ENCODE measurements at places on chromosomes 1 and 21. TPM values are rescaled to one million over a fixed set of nuclear protein-coding genes. Genes with fewer than 3 reads are reported as not detected.

Gene ATP5PB
- total RNA-seq = 281 TPM

DNA sequence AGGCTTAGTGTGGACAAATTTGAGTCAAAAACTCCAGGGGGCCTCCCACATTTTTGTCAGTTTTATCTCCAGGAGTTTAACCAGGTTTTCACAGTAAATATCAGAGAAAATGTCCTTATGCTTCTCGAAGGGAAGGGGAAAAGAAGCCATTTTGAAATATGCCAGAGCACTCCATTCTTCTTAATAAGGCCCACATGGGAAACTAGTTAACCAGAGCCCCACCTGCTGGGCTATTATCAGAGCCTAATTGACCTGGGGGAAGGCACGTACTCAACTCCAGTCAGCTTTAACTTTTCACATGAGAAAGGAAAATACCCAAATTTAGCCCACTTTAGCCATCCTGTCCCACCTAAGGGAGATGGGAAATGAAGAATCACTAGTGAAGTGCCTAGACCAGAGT lies 296.3 kb downstream of the PTBP2 start:
- no peak overlapping the region for H3K4me3 ChIP-seq
- no peak overlapping the region for H3K27ac ChIP-seq
- no peak for DNase-seq
- peaks cover 20% of the 10 kb centered on the region for H3K4me1 ChIP-seq
- H3K27me3 ChIP-seq = no peaks in the 10 kb centered on the region

GRCh38 chr1:42779725-42780124 lies 5.1 kb upstream of the TMEM269 start:
- H3K27ac ChIP-seq = no peak overlapping the region
- no peaks in the 10 kb centered on the region for H3K4me1 ChIP-seq
- H3K36me3 ChIP-seq = peaks cover 16% of the 10 kb centered on the region
- no peak for DNase-seq
- H3K4me3 ChIP-seq = no peak overlapping the region

DNA sequence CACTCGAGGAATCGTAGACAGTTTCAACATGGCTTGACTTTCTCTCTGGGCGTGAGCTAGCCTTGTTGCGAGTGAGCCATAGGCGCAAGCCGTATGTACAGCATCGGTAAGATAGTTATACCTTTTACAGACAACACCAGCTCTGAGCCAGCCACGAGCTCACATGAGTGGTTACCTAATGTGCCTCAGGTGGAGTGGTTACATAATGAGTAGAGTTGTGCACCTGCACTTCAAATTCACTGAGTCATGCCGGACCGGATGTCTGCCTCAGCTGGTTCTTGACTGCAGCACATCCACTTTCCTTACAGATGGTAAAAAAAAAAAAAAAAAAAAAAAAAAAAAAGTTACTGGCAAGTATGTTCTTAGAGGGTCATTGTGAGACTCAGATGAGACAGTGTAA lies 360.4 kb upstream of the NR5A2 start:
- H3K27ac ChIP-seq = no peak overlapping the region
- no peaks in the 10 kb centered on the region for H3K36me3 ChIP-seq
- DNase-seq = no peak
- H3K4me1 ChIP-seq = no peaks in the 10 kb centered on the region

DNA sequence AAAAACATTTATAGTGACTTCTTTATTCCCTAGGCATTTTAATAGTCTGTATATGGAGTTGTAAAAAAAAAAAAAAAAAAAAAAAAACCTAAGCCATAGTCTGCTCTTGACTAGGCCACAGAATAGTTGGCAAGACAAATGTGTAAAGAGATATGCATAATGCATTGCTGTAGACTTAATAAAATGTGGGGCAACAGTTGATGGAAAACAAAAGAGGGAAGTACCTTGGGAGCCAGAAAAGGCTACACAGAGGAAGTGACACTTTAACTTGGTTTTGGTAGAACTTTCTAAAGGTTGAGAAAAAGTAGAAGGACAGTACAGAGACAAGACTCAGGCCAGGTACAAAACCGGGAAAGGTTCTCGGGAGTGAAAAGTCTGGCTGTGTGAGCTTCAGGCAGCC lies 802.9 kb upstream of the ADAMTS5 start:
- no peaks in the 10 kb centered on the region for H3K36me3 ChIP-seq
- no peaks in the 10 kb centered on the region for H3K4me1 ChIP-seq
- no peak overlapping the region for H3K4me3 ChIP-seq

GRCh38 chr1:98102345-98103030 lies 181.7 kb upstream of the DPYD start:
- peak overlapping the region; percentile 81 for H3K27ac ChIP-seq
- peak; percentile 78 for DNase-seq
- H3K27me3 ChIP-seq = no peaks in the 10 kb centered on the region
- peaks cover 68% of the 10 kb centered on the region for H3K4me1 ChIP-seq

Gene LMOD1
- total RNA-seq = 19.0 TPM

- H3K4me3 ChIP-seq = no peak overlapping the region
- no peak overlapping the region for H3K27ac ChIP-seq
- no peaks in the 10 kb centered on the region for H3K27me3 ChIP-seq
- H3K36me3 ChIP-seq = no peaks in the 10 kb centered on the region
- DNase-seq = peak; percentile 44
- H3K4me1 ChIP-seq = peaks cover under 1% of the 10 kb centered on the region
Observed at GRCh38 chr1:46333300-46334029, 7.1 kb upstream of the NSUN4 start.

DNA sequence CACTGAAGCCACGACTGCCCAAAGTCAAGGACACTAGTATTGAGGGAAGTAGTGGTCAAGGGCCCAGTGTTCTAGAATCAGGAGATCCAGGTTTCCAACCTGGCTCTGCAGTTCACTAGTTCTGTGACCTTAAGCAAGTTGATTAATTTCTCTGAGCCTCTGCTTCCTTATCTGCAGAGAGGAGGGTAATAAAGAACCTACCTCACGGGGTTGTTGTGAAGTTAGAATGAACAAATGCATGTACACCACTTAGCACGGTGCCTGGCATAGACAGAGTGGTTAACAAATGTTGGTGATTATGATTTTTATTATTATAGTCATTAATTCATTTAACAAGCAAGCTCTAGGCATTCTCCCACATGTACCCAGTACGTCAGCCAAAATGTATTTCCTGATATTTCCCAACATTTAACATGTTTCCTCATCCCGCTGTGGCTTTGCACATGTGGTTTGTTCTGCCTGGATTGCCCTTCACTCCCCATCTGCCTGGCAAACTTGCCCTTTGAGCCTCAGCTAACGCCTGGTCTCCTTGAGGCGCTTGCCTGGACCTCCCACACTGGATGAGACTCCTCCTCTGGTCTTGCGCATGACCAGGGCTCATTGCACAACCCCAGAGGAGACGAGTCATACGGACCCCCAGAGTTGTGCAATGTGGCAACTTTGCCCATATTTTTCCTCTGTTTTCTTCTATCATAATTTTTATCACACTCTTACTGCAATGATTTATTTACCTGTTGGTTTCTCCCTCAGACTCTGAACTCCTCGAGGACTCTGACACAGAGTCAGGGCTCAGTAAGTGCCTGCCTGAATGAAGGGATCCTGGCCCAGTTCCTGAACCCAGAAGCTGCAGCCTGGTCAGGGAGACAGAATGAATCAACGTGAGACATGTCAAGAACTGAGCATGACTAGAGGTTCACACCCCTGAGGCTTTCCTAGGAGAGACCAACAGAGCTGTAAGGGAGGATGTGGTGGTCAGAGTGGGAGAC lies 20.7 kb upstream of the MFSD2A start:
- peak overlapping the region; percentile 86 for H3K27ac ChIP-seq
- peaks cover 9% of the 10 kb centered on the region for H3K27me3 ChIP-seq
- peak overlapping the region; percentile 66 for H3K4me3 ChIP-seq
- H3K36me3 ChIP-seq = no peaks in the 10 kb centered on the region
- H3K4me1 ChIP-seq = peaks cover 13% of the 10 kb centered on the region

DNA sequence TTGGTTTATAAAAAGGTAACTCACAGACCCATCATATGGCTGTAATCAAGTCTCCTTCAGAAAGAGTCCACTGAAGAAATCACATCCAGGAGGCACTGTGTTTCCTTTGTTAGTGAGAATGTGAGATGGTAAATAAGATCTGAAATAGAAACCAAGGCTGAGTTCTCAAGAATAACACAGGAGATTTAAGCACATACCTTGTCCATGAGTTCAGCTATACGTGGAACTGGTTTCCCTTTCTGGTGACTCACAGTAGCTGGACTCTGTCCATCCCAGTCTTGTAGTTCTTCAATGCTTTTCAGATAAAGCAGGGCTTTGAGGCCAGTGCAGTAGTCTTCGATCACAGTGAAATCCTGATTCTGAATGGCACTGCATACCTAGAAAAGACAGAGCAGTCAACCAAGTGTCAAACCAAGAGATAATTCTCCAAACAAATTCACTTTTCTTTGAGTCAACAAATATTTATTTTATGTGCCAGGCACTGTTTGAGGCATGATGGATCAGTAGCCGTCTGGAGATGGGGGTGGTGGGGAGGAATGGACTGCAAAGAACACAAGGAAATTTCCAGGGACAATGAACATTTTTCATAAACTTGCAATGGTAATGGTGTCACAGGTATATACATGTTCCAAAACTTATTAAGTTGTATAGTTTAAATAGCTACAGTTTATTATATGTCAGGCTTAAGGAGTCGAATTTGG lies 471.4 kb downstream of the PTBP2 start:
- H3K27ac ChIP-seq = peak overlapping the region; percentile 78
- peaks cover 50% of the 10 kb centered on the region for H3K4me1 ChIP-seq
- peak; percentile 94 for DNase-seq
- peaks cover 4% of the 10 kb centered on the region for H3K27me3 ChIP-seq
- peak overlapping the region; percentile 72 for H3K4me3 ChIP-seq
- H3K36me3 ChIP-seq = peaks cover 33% of the 10 kb centered on the region

- no peak overlapping the region for H3K27ac ChIP-seq
- peaks cover 9% of the 10 kb centered on the region for H3K36me3 ChIP-seq
- H3K27me3 ChIP-seq = peaks cover 23% of the 10 kb centered on the region
- peak overlapping the region; percentile 3 for H3K4me3 ChIP-seq
- no peaks in the 10 kb centered on the region for H3K4me1 ChIP-seq
- no peak for DNase-seq
Observed at GRCh38 chr1:206116873-206117150, 376 bp downstream of the AVPR1B start.

- H3K4me1 ChIP-seq = peaks cover 5% of the 10 kb centered on the region
- H3K4me3 ChIP-seq = no peak overlapping the region
- peaks cover 2% of the 10 kb centered on the region for H3K27me3 ChIP-seq
Observed at GRCh38 chr1:10643607-10644306, 152.7 kb downstream of the CASZ1 start.

GRCh38 chr1:62599044-62599443 lies 1.7 kb downstream of the ANGPTL3 start:
- H3K4me1 ChIP-seq = peaks cover 51% of the 10 kb centered on the region
- H3K27ac ChIP-seq = peak overlapping the region; percentile 16
- no peak overlapping the region for H3K4me3 ChIP-seq

Gene TAS1R1
- not detected for total RNA-seq

DNA sequence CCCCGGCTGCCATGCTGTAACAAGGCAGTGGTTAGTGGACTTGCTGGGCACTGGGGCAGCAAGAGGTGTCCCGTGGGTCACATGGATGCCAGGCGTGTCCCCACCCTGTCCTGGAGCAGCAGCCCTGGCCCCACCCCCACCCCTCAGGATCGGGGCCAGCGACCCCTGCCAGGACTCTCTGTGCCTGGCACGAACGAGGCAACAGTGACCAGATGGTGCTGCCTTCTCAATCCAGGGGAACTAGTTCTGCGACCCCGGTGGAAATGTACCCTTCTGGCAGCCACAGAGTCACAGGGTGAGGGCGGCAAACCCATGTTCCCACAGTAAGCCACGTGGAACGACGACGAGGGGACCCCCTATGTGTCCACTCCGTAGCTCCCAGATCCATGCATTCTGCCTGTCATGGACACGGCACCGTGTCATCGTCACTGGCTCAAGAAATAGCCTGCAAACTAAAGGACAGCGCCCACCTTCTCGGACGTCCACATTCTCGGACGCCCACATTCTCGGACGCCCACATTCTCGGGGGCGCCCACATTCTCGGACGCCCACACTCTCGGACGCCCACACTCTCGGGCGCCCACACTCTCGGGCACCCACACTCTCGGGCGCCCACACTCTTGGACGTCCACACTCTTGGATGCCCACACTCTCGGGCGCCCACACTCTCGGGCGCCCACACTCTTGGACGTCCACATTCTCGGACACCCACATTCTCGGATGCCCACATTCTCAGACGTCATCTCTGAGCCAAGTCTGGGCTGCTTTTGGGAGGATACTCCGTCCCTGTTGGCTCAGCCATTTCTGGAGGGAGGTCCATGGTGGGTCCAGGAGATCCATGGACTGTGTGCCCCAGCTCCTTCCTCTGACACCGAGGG lies 19.6 kb upstream of the ACTRT2 start:
- no peak for DNase-seq
- H3K27ac ChIP-seq = no peak overlapping the region
- no peak overlapping the region for H3K4me3 ChIP-seq
- H3K4me1 ChIP-seq = no peaks in the 10 kb centered on the region
- no peaks in the 10 kb centered on the region for H3K27me3 ChIP-seq
- H3K36me3 ChIP-seq = peaks cover 2% of the 10 kb centered on the region

DNA sequence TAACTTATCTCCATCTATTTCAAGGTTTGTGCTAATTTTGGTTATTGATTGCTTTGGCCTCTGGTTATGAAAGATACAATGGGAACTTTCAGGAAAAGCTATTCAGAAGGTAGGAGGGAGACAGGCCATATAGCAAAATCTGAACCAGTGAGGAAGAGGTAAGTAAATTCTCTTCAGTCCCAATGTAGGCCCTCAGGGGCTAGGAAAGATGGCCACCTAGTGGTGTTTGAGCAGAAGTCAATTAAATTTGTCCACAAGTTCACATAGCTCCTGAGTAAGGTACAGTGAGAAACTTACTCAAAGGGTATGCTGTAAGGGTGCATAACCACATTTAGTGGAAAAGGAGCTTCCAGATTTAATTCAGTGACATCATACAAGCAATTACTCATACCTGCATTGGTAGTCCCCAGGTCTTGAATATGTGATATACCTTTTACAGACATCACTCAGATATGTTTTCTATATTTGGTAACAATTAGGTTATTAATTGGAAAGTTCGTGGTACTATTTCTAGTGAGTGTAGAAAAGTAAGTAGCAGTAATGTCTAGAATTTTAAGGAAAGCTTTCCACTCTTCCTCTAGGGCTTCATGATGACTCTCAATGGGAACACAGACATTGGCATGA lies 21.4 kb upstream of the FMO1 start:
- H3K27me3 ChIP-seq = peaks cover 6% of the 10 kb centered on the region
- no peak overlapping the region for H3K27ac ChIP-seq
- H3K4me3 ChIP-seq = no peak overlapping the region
